Regular cardiac myocyte (primary cell): ENCODE measurements at places on chromosomes 4 and X. TPM values are rescaled to one million over a fixed set of nuclear protein-coding genes. Genes with fewer than 3 reads are reported as not detected.

TGIF2LX gene
- total RNA-seq, result not detected in 2 replicates

STBD1 gene
- total RNA-seq, result 8.8 and 14.4 TPM in 2 replicates

CT45A5 gene
- not detected in 2 replicates for total RNA-seq

ANAPC4 gene
- 20.9 and 22.0 TPM in 2 replicates for total RNA-seq

HTR2C gene
- not detected in 2 replicates for total RNA-seq

IQCM gene
- not detected in 2 replicates for total RNA-seq

FGG gene
- under 0.01 TPM in 1 of 2 replicates, not detected in the other for total RNA-seq

IBSP gene
- 0.19 and 0.56 TPM in 2 replicates for total RNA-seq

ZNF81 gene
- 4.6 and 9.9 TPM in 2 replicates for total RNA-seq

RAB39B gene
- total RNA-seq, result 0.38 and 0.56 TPM in 2 replicates

GABRG1 gene
- not detected in 2 replicates for total RNA-seq

ZNF185 gene
- total RNA-seq, result 4.2 and 29.5 TPM in 2 replicates

MAGEA8 gene
- total RNA-seq, result not detected in 2 replicates
